Activated naive CD4-positive, alpha-beta T cell (primary cell): ENCODE measurements at places on chromosomes 4 and X.
A peak's percentile ranks its signal among the peaks of the same experiment; 100 is the strongest.

DNA sequence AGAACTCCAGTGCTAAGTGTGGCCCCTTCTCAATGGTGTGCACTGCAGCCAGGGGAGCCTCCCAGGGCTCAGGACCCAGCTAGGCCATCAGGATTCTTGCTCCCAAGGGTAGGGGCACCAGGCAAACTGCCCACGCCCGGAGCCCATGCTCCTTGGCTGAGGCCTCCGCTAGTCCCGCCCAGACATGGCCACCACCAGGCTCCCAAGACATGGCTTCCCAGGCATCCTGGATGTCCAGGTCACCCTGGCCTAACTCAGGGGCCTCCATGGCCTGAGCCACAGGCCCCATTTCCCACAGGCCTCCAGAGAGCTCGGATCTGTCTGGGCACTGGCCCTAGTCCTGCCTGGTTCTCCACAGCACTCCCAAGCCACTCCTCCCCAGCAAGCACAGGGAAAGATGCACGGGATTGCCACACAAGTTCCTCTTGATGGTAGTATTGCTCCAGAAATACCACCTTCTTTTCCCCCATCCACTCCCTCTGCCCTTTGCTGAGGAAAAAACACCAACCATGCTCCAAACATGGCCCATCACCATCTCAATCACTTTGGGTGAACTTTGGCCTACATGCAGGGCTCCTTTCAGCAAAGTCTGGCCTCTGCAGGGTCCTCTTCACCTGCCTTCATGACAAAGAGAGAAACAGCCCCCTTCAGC is 274.7 kb upstream of the AGTR2 start:
- no peak for DNase-seq

DNA sequence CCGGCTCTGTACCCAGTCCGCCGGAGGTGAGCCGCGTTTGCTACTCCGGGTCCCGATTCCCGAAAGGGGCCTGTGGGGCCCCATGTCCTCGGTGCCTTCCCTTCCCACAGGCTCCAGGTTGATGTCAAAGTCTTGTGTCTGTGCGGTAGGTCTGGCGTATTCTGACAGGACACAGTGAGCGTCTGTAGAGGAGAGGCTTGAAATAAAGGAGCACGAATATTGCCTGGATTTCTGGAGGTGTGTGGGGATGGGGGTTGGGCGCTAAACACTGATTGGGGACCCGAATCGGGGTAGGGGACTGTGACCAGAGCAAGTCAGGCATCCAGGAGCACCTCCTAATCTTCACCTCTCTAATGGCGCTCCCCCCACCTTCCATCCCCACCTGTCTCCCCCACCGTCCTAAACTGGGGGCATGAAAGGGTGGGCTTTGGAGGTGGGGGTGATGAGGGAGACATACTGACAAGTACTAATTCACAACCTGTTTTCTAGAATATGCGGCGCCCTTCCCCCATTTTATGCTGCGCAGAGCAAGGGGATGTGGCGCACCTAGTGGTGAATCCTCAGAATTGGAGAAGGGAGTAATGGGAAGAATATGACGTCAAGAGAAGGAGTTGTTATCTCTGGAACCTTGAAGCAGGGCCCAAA is 855 bp downstream of the GPRASP2 start:
- no peak for DNase-seq

- DNase-seq, result peak; percentile 57
These were observed 14.5 kb downstream of the SPACA5 start for GRCh38 chrX:48021026-48021900.

GRCh38 chrX:47264483-47265173 is 31.8 kb downstream of the USP11 start:
- no peak for DNase-seq
